ENCODE measurements at places on chromosomes 5 and 9.
A peak's percentile ranks its signal among the peaks of the same experiment; 100 is the strongest.

GRCh38 chr5:44389823-44390143, 563 bp upstream of the FGF10 start:
- no peak for DNase-seq

- DNase-seq, result no peak
Observed at GRCh38 chr9:37449862-37450632, 15.2 kb downstream of the ZBTB5 start.

DNA sequence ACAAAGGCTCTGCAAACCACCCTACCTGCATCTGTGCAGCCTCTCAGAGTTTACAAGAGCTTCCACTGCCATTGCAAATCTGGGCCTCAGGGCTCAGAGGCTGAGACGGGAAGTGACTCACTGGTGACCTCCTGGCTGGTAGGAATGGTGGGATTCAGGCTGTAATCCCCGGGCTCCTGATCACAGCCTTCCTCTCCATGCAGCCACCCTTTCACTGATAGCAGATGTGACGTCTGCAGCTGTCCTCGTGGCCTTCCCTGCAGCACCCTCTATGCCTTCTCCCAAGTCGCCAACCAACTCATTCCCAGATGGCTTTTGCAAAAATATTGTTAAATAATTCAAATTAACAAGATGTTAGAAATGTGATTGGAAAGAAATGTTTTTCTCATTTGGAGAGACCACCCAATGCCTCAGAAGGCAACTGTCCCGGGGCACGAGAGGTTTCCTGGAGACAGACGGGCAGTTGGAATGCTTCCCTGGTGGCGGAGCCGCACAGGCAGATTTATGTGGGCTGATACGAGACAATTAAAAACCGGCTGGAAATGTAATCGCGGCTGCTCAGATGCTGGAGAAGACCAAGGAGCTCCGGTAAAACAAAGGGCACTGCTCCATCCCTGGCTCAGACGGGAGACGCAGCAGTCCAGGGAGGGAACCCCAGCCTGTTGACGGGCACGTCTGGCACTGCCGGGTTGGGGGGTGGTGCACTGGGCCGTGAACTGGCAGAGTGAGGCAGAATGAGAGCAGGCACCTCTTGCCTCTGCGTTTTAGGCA, 34.4 kb upstream of the SLC25A51 start:
- no peak for DNase-seq

- DNase-seq, result no peak
Observed at GRCh38 chr5:5080790-5081189, 59.3 kb upstream of the ADAMTS16 start.

GRCh38 chr9:126516936-126517832, 96.5 kb upstream of the LMX1B start:
- DNase-seq, result peak; percentile 34

- DNase-seq, result no peak
Observed at GRCh38 chr9:121622387-121623203, 28.8 kb upstream of the DAB2IP start.

- DNase-seq, result peak; percentile 21
Observed at GRCh38 chr9:14993061-14993800, 83.0 kb upstream of the FREM1 start.

GRCh38 chr9:25904701-25905100, 226.5 kb upstream of the TUSC1 start:
- no peak for DNase-seq

- no peak for DNase-seq
Observed at GRCh38 chr5:142663246-142663645, 22.6 kb downstream of the FGF1 start.
